ENCODE measurements at places on chromosomes 11 and 22.

DNA sequence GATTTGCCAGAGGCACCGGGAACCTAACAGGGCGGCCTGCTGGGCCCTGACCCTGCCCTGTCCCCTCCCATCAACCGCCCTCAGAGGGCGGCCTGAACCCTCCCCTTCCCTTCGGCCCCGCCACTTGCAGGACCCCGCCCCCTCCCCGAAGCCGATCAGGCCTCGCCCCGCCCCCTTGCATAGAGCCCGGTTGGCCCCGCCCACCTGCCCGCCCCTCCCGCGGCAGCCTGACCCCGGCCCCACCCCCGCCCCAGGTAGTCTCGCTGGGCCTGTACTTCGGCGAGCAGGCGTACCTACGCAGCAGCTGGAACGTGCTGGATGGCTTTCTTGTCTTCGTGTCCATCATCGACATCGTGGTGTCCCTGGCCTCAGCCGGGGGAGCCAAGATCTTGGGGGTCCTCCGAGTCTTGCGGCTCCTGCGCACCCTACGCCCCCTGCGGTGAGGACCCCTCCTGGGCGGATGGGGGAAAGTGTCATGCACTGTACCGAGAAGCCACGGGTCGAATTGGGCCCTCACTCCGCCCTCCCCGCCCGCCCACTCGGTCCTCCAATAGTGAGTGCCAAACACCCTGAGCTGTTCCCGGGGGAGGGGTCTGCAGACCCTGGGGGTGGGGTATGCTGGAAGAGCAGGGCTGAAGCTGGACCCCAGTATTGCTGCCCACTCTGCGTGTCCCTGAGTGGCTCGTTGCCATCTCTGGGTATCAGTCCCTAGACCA lies 94.1 kb downstream of the CACNA1I start:
- no peak for DNase-seq

DNA sequence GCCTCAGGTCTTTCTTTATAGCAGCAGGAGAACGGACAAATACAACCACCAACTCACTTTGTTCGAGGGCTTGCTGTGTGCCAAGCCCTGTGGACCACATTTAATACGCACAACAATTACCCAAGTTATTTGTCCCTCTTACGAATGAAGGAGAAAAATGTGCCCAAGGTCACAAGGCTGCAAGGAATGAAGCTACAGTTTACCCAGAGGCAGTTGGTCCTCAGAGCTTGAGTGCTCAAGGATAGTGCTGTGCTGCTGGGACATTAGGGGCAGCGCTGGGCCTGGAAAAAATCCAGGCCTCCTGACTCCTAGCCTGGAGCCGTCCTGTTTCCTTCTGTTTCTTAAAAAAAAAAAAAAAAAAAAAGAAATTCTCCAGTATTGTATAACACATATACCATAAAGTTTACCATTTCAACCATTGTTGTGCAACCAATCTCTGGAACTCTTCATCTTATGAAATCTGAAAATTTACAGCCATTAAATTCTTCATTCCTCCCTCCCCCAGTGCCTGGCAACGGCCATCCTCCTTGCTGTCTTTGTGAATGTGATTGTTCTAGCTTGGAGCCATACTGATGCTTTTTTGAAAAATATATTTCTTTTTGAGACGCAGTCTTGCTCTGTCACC lies 1.0 kb upstream of the C11orf86 start:
- no peak for DNase-seq

- no peak for DNase-seq
These were observed 10.4 kb downstream of the NHERF4 start for GRCh38 chr11:119195680-119196079.

- DNase-seq, result no peak
These were observed 4.3 kb upstream of the FUT4 start for GRCh38 chr11:94539420-94539819.

GRCh38 chr11:113240790-113241635 lies 73.4 kb upstream of the TTC12 start:
- no peak for DNase-seq

GRCh38 chr22:40147388-40148176 lies 30.1 kb upstream of the TNRC6B start:
- no peak for DNase-seq

- DNase-seq, result no peak
These were observed 2.9 kb upstream of the TUBGCP6 start for GRCh38 chr22:50247748-50248147.

DNA sequence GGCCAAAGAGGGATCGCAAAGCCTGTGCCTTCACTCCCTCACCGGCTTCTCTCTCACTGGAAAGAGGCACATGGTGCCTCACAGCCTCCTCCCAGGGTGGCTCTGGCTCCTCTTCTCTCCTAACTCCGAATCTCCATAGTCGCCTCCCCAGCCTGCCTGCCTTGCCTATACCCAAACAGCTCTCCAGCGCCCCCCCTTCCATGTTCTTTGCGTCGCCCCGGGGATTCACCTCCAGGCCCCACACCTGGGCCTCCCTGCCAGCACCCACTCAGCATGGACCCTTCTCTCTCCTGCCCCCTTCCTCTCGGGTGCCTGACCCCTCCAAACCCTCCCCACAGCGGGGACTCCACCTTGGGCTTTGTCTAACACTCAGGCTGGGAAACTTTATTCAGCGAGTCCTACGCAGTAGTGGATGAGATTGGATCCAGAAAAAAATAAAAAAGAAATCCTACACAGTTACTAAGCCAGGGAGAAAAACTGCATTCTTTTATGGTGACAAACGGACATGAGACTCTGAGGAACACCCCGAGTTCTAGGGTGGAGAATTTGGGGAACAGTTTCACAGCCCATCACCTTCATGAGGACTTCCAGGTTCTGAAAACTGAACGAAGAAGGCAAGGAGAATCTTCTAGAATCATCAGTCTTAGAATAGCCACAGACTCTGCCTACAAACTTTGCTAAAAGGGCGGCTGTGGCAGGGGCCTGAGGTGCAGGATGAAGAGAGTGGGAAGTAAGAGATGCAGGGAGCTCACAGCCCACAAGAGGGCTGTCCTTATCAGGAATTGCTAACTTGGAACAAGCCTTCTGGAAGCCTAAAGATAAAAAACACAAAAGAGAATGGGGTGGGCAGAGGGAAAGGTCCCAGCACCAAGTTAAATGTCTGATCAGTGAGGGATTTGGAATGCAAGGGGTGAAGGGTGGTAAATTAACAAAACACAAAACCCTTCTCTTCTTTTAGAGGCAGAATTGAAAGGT lies 5.3 kb downstream of the PPM1F start:
- peak; percentile 5 for DNase-seq

- DNase-seq, result peak; percentile 56
These were observed 1.2 kb downstream of the DPAGT1 start for GRCh38 chr11:119100246-119100970.

- no peak for DNase-seq
These were observed 620 bp downstream of the OR4C16 start for GRCh38 chr11:55572548-55572947.

DNA sequence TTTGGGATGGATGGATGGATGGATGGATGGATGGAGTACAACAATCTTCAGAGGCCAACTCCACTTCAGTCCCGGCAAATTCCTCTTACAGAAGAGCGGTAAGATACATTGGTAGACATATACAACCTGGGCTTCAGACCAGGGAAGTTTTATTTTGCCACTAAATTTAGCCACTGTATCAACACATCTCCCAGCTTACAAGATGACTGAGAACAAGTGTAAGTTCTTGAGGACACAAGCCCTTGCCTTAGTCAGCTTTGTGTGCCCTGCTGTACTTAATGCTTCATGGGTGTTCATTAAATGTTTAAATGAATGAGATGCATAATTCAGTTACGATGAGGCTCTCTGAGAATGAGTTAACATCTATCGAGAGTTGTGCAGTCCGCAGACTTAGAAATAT lies 127.7 kb downstream of the COMMD9 start:
- no peak for DNase-seq

DNA sequence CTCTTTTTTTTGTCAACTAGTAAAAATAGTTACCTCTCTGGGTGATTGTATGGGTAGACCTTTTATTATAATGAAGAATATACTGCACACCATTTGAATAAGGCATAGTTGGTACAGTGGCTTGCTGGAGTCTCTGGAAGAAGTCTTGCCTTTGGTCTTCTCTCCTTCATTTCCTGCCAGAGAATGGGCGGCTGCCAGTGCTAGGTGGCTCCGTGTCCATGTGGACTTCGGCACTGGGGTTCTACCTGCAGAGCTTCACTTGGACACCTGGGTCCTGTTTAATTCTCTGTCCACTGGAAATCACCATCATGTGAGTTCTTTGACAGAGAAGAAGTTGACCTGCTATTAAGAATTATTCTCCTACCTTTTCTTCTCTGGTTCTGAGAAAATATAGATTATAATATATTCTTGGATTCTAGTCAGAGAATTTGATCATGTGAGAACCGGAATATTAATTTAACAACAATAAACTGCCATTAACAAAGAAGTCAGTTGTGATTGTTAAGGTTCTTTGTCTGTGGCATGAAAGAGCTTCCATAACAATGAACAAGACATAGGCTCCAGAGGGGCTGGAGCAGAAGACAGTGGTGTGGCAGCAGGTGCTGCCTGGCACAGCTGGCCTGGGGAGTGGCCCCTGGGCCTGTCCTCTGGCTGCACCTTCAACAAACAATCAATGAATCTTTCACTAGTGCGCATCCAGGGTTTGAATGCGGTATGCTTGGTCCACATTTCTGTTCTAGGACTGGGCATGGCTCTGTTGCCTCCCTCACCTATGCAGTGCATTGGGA lies 77.5 kb downstream of the PPFIBP2 start:
- DNase-seq, result no peak

DNA sequence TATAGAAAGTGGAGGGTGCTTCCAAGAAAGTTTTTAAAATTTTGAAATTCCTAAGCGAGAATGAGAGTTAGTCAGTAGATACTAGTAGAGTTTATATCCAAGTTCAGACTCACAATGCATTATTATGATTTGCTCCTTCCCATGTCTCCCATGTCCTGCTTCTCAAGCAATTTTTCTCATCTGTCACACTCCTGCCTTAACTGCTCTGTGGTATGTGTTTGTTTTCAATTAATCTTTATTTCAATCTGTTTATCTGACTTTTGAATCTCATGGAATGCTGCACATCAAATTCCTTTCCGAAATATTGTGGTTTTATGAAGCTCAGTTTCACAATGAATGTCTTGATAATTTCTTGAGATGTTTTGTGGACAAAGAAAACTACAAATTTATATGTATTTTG lies 18.1 kb downstream of the THY1 start:
- no peak for DNase-seq

DNA sequence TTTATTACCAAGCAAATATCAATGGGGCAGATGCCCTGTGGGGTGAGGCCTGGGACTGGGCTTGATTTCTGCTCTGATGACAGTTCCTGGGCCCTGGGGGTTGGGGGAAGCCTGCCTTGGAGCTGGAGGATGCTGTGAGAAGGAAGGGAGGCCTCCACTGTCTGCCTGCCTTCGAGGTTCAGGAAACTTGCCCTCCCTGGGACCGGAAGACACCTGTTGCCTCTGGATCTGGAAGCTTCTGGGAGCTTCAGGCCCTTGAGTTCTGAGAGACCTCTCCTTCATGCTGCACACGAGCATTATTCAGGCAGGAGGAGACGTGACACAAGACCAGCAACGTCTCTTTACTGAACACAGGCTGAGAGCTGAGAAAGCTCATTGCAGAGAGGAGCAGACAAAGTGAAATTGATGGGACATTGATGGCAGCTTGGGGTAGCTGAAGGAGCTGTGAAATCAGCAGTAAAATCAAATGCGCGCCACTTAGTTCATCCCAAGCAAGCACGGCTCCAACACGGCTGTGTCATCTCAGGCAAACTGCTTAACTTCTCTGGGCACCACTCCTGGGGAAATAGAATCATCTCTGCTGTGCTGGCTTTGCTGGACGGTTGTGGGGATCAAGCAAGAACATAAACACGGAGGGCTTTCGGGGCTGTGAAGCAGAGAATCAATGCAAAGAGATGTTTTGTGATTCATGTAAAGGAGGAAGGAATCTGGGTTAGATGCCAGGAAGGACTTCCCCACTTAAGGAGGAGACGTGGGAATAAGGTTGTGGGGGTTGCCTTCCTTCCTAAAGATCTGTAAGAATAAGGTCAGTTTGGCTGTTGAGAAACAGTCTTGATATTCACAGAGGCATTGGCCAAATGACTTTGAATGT lies 64.5 kb downstream of the TP53I11 start:
- DNase-seq, result no peak

- DNase-seq, result no peak
These were observed 89.1 kb upstream of the TRIM48 start for GRCh38 chr11:55172734-55173415.

DNA sequence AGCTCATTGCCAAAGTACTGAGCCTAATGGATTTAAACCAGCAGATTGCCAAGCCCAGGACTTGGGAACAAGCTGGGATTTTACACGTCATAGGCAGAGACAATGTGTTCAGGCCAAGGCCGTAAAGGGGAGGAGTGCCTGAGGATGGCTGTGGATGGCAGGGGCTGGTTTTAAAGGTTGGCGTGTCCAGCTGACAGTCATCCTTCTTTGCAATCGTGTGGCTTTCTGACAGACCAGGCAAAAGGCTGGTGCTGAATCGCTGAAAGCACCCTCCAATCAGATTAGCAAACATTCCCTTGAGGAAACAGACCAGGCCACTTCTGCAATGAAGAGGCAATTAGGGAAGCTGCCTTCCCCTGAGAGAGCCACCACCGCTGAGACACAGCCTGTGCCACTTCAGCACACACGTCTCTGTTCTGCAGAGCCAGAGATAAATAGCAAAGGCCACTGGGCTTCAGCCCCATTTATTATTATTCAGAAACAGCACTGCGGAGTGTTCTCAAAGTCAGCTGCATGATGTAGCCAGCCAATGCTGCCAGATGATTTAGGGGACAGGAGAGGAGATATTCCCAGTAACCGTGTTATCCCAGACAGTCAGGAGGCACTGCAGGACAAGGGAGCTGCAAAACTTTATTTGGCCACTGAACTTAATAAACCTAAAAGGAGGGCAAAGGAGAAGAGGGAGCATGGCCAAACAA lies 54.2 kb upstream of the CSNK2A3 start:
- DNase-seq, result no peak

DNA sequence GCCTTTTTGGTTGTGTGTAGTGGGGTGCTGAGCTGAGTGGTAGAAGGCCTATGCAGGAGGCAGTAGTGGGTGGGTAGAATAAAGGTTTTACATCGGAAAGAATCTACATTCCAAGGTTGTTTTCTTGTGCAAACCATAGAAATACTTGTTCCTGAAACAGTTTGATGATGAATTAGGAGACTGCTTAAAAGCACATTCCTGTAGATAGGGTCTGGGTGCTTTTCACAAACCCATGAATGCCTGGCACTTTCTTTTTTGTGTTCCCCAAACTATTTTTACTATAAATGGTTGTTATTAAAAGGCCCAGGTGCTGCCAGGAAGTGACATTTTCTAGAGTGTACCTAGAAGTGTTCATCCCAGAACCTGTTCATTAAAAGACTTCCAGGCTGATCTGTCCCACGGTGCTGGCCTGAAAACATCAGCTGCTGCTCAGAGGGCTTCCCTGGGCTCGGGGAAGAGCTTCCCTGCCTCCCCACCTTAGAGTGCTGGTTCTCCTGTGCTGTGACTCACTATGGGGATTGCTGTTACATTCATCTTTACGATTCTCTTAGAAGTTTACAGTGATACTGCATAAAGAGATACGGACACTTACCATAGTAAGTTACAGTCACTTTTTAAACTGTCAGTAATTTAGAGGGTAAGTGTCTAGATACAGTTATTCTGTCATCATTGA lies 27.9 kb downstream of the PPFIA1 start:
- no peak for DNase-seq

- DNase-seq, result no peak
These were observed 17.0 kb downstream of the ATXN10 start for GRCh38 chr22:45688600-45689080.
